Stimulated activated CD4-positive, alpha-beta T cell treated with anti-CD3 and anti-CD28 coated beads, TNF-alpha, amount 100 ng/mL, for 48 hours (primary cell): ENCODE measurements at places on chromosomes 11 and 22.

- no peak for DNase-seq
These were observed 64.1 kb downstream of the C11orf87 start for GRCh38 chr11:109486129-109486528.

DNA sequence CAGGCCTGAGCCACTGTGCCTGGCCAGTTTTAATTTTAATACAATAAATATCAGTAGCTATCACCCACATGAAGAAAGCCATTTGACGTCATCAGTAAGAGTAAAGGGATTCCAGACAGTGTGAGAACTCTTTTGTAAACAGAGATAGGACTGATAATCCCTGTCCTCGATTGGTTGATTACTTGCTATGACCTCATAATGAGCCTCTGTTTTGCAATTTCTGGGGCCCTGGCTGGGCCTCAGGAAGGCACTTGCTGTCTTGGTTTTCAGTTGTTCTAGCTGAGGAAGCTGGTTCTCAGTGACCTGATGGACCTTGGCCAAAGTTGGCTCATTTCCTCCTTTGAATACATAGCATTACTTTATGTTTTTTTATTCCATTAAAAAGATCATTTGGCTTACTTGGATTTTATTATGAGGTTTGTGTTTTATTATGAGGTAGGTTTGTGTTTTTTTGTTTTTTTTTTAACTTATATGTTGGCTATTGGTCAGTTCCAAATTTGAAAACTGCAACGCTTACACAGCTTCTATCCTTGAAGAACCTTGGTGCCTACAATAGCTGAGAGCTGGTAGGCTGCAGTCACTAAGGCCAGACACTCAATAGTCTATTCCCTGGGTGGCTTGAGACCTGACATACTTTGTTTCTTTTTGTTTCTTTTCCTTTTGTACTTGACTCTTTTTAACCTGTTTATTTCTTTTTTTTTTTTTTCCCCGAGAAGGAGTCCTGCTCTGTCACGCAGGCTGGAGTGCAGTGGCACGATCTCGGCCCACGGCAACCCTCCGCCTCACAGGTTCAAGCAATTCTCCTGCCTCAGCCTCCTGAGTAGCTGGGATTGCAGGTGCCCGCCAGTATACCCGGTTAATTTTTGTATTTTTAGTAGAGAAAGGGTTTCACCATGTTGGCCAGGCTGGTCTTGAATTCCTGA, 20.0 kb downstream of the MARK2 start:
- DNase-seq, result no peak

DNA sequence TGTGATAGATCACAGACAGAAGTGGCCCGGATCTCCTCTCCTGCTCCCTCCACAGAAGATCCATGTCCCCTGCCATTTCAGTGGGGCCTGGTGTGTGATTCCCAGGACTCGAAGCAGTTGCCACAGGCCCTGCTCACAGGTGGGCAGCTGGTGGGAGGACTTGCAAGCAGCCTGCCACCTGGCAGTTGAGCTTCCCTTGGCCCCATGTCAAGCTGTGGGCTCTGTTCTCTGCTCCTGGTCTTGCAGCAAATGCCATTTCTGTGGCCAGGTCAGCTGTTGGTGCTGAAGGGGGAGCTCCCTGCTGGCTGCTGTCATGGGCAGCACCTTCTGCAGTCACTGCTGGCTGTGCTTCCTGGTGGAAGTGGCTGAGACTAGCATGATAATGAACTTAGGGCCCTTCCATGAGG, 59.1 kb upstream of the SLC22A12 start:
- no peak for DNase-seq

DNA sequence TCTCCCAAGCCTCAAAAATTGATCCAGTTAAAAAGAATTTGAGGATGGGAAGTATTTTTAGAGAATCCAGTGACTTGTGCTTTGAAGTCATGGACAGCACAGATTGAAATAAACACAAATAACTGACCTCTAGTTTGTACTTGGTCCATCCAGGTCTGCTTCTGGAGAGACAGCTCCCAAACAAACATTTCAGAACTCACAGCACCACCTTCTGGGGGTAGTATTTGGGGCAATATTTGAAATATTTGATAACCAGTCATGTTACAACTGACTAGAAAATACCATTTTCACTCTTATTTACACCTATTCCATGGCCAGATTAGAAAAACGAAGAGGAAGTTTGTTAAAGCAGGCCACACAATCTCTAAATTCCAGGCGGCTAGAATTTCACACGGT, 56.2 kb downstream of the CTSC start:
- no peak for DNase-seq

DNA sequence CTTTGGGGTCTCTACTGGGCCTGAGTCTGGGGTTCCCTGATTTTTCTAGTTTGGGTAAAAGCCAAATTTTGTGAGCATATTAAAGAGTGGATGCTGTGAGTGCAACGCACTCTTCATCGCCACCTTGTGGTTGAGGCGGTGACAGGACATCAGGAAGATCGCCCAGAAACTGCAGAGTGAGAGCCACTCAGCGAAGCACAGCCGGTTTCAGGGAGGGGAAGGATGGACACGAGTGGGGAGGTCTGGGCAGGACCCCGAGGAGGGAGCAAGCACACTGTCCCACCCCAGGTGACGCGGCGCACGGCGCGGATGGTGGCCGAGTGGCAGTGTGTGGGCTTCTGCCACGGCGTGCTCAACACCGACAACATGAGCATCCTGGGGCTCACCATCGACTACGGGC, 9.1 kb downstream of the SELENOO start:
- DNase-seq, result peak; percentile 71

- DNase-seq, result no peak
These were observed 40.4 kb upstream of the AKIP1 start for GRCh38 chr11:8870411-8871170.

- no peak for DNase-seq
These were observed 39.7 kb downstream of the FAT3 start for GRCh38 chr11:92264350-92264749.

GRCh38 chr11:30485756-30486155, 100.4 kb downstream of the MPPED2 start:
- no peak for DNase-seq

DNA sequence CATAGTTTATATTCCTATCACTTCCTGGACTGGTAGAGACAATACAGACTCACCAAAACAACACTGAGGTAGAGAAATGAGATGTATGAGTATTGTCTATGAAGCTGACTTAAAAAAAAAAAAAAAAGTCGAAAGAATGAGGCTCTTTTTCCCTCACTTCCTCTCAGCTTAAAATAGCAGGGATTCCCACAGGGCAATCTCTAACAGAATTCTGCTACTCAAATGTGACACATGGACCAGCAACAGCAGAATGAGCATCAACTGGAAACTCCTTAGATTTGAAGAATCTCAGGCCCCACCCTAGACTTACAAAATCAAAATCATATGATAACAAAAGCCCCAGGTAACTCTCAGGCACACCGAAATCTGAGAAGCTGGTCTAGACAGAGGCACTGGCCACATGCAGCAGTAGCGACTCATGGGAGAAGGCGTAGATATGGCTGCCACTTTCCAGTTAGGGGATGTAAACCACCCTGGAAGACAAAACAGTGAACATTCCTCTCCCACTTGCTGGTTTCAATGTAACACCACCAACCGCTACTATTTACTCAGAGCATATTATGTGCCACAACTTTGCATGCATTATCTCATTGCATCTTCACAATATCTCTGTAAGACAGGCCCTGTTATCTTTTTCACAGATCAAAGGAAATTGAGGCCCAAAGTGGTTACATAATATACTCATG, 128.0 kb downstream of the RBFOX2 start:
- DNase-seq, result peak; percentile 1

- no peak for DNase-seq
These were observed 95.0 kb downstream of the AASDHPPT start for GRCh38 chr11:106172386-106172991.

GRCh38 chr11:64654958-64655541, 64.0 kb downstream of the SLC22A12 start:
- no peak for DNase-seq

GRCh38 chr22:19801340-19802000, 40.9 kb downstream of the TBX1 start:
- DNase-seq, result no peak

GRCh38 chr22:24519496-24519895, 24.4 kb downstream of the UPB1 start:
- no peak for DNase-seq

DNA sequence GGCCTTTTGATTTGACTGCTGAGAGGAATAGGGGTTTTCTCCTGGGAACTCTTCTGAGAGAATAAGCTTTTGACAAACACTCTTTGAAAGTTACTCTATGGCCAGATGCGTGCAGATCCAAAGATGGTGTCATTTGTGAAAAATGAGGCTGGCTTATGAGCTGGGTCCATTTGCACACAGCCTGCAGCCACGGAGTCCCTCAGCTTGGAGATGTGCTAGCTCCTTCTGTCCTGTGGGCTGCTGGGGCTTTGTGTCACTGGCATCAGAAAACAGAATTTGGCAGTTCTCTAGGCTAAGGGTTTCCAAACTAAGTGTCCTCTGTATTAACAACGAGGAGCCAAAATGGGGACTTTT, 702.4 kb downstream of the NTM start:
- DNase-seq, result no peak

DNA sequence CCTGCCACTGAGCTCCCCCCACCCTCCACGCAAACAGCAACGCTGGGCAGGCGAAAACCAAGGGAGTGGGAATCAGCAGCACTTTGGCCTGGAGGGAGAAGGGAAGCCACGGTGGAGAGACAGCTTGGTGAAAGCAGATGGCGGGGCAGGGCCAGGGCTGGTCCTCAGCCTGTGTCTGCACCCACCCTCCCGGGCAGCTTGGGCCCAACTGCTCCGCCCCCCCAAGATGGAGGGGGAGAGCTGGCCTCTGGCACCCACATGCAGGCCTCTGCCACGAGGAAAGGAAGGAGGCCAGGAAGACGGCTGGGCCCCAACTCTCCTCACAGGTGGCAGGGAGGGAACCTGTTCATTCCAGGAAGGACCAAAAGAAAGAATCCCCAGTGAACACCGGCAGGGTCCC, 17.8 kb downstream of the MAFF start:
- DNase-seq, result no peak

- no peak for DNase-seq
These were observed 99.2 kb downstream of the STIM1 start for GRCh38 chr11:3954448-3955298.

DNA sequence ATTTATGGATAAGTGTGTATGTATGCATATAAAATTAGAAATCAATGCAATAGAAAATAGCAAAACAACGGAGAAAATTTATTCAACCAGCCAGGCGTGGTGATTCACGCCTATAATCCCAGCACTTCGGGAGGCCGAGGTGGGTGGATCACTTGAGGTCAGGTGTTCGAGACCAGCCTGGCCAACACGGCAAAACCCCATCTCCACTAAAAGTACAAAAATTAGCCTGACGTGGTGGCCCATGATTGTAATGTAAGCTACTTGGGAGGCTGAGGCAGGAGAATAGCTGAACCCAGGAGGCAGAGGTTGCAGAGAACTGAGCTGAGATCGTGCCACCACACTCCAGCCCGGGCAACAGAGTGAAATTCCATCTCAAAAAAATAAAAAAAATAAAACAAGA, 5.5 kb downstream of the KRTAP5-6 start:
- no peak for DNase-seq

DNA sequence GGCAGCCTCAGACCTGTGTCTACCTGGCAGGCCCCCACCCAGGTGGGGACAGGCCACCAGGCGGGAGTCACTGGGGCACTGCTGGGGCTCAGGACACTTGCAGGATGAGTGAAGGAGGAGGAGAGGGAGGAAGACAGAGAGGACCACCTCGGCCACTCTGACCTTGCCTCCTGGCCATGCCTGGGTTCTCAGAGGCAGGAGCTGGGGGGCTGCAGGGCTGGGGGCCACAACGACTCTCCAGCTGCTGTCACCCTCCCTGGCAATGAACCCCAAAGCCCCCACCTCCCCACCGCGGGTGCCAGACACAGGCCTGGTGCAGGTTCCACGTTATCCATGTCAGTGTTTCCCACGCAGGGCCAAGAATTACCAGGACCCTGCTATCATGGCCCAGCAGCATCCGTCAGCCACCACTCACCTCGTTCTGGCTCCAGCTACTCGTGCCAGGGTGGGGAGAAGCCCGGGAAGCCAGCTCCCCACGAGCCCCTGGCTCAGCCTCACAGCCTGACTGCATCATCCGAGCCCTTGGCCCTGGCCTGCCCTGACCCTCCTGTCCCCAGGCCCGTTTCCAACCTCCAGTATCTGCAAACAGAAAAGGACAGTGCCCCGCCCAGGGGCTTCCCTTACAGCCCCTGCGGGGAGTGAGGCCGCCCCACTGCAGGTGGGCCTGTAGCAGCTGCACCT, 62.4 kb downstream of the BRD1 start:
- no peak for DNase-seq

GRCh38 chr22:44578516-44579230, 80.6 kb upstream of the RTL6 start:
- no peak for DNase-seq

DNA sequence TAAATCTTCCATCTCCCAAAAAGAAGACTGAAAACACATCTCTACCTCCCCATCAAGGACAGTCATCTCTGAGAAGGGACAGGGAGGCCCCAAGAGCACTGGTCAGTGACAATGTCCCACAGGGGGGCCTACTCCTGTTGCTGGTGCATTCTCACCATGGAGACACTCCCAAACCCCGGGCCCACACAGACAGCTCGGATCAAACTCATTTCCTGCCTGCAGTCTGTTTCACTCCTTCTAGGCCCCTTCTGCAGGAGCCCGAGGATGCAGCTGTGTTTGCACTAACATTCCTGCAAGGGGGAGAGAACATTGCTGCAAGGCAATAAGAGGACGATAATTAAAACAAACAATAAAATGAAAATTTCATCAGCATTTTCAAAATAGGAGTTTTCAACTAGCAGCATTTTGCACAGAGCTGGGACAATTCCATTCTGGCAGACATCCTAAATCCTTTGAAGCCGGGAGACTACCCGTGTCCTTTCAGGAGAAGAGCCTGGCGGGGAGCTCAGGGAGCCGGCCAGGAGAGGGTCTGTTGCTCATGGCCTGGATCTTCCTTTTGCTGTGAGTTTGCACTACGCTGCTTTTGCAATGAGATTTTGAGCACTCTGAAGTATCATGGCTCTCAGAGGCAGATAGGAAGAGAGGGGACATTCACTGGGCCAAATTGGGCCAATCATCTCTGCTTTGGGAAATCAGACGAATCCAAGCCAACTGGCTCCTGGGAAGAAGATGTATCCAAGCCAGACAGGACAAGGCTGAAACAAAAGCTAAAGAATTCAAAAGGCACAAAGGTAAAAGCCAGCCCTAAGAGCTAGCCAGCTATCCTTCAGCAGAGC, 33.2 kb downstream of the SPATA19 start:
- no peak for DNase-seq

- no peak for DNase-seq
These were observed 388.4 kb upstream of the DDI1 start for GRCh38 chr11:103648054-103648453.

GRCh38 chr11:18115360-18116127, 9.7 kb upstream of the SAAL1 start:
- DNase-seq, result peak; percentile 44
